ENCODE measurements at places on chromosomes 13 and 19.
A peak's percentile ranks its signal among the peaks of the same experiment; 100 is the strongest.

DNA sequence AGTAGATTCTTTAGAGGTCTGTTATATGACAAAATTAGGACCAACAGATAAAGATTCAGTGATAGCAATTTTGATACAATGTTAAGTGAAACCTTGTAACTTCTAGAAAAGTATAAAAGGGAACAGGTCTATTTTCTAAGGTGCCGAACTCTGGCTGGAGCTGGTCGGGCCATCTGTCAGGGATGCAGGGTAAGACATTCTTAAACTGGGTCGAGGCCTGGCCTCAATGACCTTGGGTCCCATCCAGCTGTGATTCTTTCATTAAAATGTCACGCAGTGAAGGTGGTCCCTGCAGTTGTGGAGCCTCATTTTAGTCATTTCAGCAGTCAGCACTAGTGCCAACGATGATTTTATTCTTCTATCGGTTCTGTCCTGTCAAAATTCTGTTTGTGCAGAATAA is 271.9 kb upstream of the SPRY2 start:
- no peak overlapping the region for H3K27ac ChIP-seq
- no peak for DNase-seq
- no peaks in the 10 kb centered on the region for H3K4me1 ChIP-seq
- no peaks in the 10 kb centered on the region for H3K27me3 ChIP-seq
- no peaks in the 10 kb centered on the region for H3K36me3 ChIP-seq

DNA sequence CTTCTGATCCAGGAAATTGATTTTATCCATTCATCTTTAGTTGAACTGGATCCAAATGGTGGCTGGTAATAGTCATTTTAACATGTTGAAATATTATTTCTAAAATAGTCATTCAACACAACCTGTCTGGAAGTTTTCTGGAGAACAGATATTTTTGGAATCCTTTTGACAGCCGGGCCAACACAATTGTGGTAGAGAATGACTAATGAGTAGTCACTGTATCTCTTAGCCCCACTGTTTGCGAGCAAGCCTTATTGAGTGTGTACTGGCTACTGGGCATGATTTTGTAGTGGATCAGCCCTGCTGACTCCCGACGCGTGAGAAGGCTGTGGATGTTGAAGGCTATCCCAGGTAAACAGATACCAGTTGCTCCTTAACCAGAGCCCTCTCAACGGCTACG is 383.4 kb downstream of the ZNF536 start:
- no peaks in the 10 kb centered on the region for H3K4me1 ChIP-seq
- no peak overlapping the region for H3K27ac ChIP-seq
- no peak overlapping the region for H3K4me3 ChIP-seq
- no peaks in the 10 kb centered on the region for H3K27me3 ChIP-seq
- no peaks in the 10 kb centered on the region for H3K36me3 ChIP-seq

GRCh38 chr13:99339736-99340397 is 32.7 kb upstream of the GPR183 start:
- H3K4me3 ChIP-seq = no peak overlapping the region
- no peak for DNase-seq
- no peak overlapping the region for H3K27ac ChIP-seq
- H3K4me1 ChIP-seq = no peaks in the 10 kb centered on the region
- peaks cover 16% of the 10 kb centered on the region for H3K36me3 ChIP-seq

GRCh38 chr19:1875646-1876495 is 9.4 kb downstream of the ABHD17A start:
- H3K36me3 ChIP-seq = peaks cover 33% of the 10 kb centered on the region
- peak; percentile 93 for DNase-seq
- H3K4me3 ChIP-seq = peak overlapping the region; percentile 95
- H3K27ac ChIP-seq = peak overlapping the region; percentile 42

- H3K27me3 ChIP-seq = peaks cover 21% of the 10 kb centered on the region
- no peak overlapping the region for H3K4me3 ChIP-seq
- H3K27ac ChIP-seq = no peak overlapping the region
- H3K36me3 ChIP-seq = peaks cover 11% of the 10 kb centered on the region
- no peak for DNase-seq
- H3K4me1 ChIP-seq = peaks cover 10% of the 10 kb centered on the region
Measured at GRCh38 chr19:11485245-11485837, 4.5 kb upstream of the ELAVL3 start.

GRCh38 chr19:31013384-31014020 is 335.7 kb downstream of the TSHZ3 start:
- H3K4me3 ChIP-seq = no peak overlapping the region
- H3K4me1 ChIP-seq = no peaks in the 10 kb centered on the region
- H3K27me3 ChIP-seq = no peaks in the 10 kb centered on the region
- DNase-seq = no peak
- H3K36me3 ChIP-seq = no peaks in the 10 kb centered on the region
- H3K27ac ChIP-seq = no peak overlapping the region

- no peak overlapping the region for H3K4me3 ChIP-seq
- no peak overlapping the region for H3K27ac ChIP-seq
- DNase-seq = no peak
- H3K27me3 ChIP-seq = no peaks in the 10 kb centered on the region
- H3K36me3 ChIP-seq = no peaks in the 10 kb centered on the region
- H3K4me1 ChIP-seq = no peaks in the 10 kb centered on the region
Measured at GRCh38 chr19:5880604-5881078, 10.3 kb upstream of the FUT5 start.

DNA sequence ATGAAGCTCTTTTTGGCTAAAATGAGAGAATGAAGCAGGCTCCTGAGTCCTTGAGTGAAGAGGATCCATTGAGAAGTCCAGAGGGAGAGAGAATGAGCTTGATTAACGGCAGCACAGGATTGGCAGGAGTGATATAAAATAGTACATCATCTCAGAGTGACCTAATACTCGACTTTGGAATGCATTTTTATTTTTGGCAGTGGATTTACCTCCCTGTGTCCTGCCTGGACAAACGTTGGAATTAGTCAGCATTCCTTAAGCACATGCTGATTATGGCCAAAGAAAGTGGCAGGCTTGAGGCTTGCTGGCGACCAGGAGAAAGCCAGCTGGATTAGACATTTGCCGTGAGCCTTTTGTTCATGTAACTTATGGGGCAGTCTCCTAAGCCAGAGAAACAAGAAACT is 22.9 kb downstream of the LRCH1 start:
- H3K36me3 ChIP-seq = no peaks in the 10 kb centered on the region
- no peaks in the 10 kb centered on the region for H3K27me3 ChIP-seq
- H3K27ac ChIP-seq = no peak overlapping the region
- peaks cover 5% of the 10 kb centered on the region for H3K4me1 ChIP-seq

GRCh38 chr13:107834717-107835116 is 380.6 kb downstream of the LIG4 start:
- H3K27me3 ChIP-seq = no peaks in the 10 kb centered on the region
- no peak overlapping the region for H3K4me3 ChIP-seq
- no peaks in the 10 kb centered on the region for H3K4me1 ChIP-seq
- no peak overlapping the region for H3K27ac ChIP-seq

DNA sequence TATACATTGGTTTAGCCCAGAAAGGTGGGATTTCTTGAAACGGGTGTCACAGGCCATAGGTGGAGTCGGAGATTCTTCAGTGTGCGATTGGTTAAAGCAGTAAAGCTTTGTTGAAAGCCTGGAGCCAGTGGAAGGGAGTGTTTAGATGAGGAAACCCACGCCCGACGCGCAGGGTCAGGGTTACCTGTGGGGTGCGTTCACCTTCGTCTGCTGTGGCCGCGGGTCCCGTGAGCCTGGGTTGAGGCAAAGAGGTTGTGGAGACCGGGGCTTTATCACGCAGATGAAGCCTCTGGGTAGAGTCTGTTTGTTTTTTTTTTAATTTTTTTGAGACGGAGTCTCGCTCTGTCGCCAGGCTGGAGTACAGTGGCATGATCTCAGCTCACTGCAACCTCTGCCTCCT is 30.4 kb downstream of the ATP11A start:
- peak overlapping the region; percentile 56 for H3K27ac ChIP-seq
- H3K4me3 ChIP-seq = no peak overlapping the region
- H3K4me1 ChIP-seq = peaks cover 33% of the 10 kb centered on the region
- H3K36me3 ChIP-seq = no peaks in the 10 kb centered on the region
- no peak for DNase-seq

- H3K27me3 ChIP-seq = no peaks in the 10 kb centered on the region
- no peaks in the 10 kb centered on the region for H3K36me3 ChIP-seq
- no peak overlapping the region for H3K4me3 ChIP-seq
- H3K27ac ChIP-seq = no peak overlapping the region
- H3K4me1 ChIP-seq = no peaks in the 10 kb centered on the region
Measured at GRCh38 chr19:19740755-19741154, 7.8 kb upstream of the ZNF14 start.

- H3K4me3 ChIP-seq = no peak overlapping the region
- no peak overlapping the region for H3K27ac ChIP-seq
- H3K27me3 ChIP-seq = no peaks in the 10 kb centered on the region
- no peaks in the 10 kb centered on the region for H3K4me1 ChIP-seq
- no peaks in the 10 kb centered on the region for H3K36me3 ChIP-seq
Measured at GRCh38 chr13:43245374-43245964, 222.1 kb downstream of the DNAJC15 start.

DNA sequence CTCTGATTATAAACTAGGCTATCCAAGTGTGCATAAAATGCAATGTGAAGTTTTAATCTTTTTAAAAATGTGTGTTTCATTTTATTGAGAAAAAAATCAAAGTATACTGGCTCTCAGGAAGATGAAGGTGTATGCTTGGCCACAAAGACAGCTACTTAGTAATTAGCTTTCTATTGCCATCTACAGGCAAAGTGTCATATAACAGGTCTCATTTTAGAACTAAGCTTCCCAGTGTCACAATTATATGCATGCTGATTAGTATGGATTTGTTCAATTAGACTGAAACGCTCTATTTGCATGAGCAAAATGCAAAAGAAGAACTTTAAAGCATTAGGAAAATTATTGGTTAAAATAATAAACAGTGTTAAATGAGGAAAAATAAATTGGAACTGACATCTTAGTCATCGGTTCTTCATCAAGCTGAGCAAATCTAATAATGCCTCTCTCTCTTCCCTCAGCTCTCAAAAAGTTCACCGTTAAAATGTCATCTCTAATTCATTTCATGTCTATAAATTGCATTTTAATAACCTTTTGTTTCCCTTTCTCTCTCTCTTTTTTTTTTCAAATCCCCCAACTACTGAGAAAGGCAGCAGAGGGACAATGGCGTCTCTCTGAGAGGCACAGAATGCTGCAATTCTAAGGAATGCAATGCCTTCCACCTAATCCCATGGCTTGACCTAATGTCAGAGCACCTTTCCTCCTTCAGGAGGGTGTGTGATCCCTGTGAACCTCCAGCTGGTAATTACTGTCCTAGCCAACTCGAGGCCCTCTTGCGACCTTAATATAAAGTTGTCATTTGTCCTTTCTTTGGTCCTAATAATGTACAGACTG is 313.1 kb upstream of the MAB21L1 start:
- H3K27ac ChIP-seq = no peak overlapping the region
- H3K36me3 ChIP-seq = no peaks in the 10 kb centered on the region
- DNase-seq = no peak
- H3K27me3 ChIP-seq = no peaks in the 10 kb centered on the region

DNA sequence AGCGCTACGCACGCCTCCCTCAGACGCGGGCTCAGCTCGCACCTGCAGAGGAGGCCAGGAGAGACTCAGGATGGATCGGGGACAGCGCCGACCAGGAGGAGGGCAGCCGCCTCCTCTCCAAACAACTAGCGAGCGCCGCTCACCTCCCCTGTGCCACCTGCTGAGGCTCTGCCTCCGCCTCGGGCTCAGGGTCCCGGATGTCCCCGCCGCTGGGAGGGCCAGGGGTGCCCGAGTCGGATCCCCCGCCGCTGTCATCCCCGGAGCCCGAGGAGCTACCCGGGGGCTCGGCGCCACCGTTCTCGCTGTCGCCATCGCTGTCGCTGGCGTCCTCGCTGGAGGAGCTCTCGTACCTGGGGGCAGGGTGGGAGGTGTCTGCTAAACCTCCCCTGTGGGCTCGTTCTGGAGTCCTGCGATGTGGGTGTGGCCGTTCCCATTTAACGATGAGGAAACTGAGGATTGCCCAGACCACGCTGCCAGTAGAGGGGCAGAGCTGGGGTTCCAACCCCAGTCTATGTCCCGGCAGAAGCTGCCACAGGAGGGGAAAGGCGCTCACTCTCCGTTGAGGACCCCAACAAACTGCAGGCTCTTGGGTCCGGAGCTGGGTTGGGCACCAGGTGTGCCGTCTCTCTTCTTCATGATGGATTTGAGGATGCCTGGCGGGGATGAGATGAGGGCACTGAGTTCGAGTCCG is 9.2 kb downstream of the KANK3 start:
- H3K27me3 ChIP-seq = peaks cover 33% of the 10 kb centered on the region
- no peak overlapping the region for H3K4me3 ChIP-seq
- no peaks in the 10 kb centered on the region for H3K36me3 ChIP-seq

GRCh38 chr19:6108721-6109633 is 1.3 kb downstream of the RFX2 start:
- DNase-seq = peak; percentile 67
- H3K36me3 ChIP-seq = no peaks in the 10 kb centered on the region
- H3K27ac ChIP-seq = no peak overlapping the region

GRCh38 chr19:58007285-58007684 is 4.7 kb upstream of the ZNF606 start:
- H3K4me1 ChIP-seq = peaks cover 12% of the 10 kb centered on the region
- H3K27me3 ChIP-seq = no peaks in the 10 kb centered on the region
- no peak overlapping the region for H3K27ac ChIP-seq
- DNase-seq = peak; percentile 27

DNA sequence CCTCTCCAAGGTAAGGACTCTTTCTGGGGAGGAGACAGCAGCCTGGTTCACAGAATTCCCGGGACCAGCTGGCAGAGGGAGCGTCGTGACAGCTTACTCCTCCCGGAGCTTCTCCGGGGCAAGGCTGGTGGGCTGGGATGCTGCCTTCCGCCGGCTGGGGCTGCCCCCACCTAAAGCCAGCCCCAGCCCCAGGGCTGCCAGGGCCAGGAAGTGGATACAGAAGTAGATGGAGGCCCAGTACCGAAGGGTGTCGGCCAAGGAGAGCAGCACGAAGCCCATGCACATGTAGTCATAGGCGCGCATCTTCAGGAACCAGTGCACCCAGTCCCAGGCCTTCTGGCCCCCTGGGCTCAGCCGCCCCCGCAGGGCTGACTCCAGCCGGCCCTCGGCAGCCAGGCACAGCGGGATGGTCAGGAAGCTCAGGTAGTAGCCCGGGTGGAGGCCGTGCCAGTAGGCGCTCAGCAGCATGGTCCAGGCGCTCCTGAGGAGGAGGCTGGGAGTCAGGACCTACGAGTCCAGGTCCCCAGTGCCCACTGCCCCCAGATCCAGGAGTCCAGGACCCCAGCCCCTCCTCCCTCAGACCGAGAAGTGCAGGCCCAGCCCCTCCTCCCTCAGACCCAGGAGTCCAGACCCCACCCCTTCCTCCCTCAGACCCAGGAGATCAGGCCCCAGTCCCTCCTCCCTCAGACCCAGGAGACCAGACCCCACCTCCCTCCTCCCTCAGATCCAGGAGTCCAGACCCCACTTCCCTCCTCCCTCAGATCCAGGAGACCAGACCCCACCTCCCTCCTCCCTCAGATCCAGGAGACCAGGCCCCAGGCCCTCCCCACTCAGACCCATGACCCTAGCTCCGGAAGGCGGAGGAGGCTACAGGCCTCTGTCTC is 1.2 kb upstream of the TMC4 start:
- no peak overlapping the region for H3K4me3 ChIP-seq
- no peak for DNase-seq
- H3K27me3 ChIP-seq = no peaks in the 10 kb centered on the region
- H3K27ac ChIP-seq = no peak overlapping the region
- peaks cover 26% of the 10 kb centered on the region for H3K36me3 ChIP-seq

- no peak for DNase-seq
- no peaks in the 10 kb centered on the region for H3K27me3 ChIP-seq
- H3K36me3 ChIP-seq = no peaks in the 10 kb centered on the region
- H3K4me3 ChIP-seq = no peak overlapping the region
- H3K27ac ChIP-seq = no peak overlapping the region
- peaks cover 2% of the 10 kb centered on the region for H3K4me1 ChIP-seq
Measured at GRCh38 chr13:113096745-113097305, 8.8 kb upstream of the F7 start.

GRCh38 chr19:5036698-5037563 is 68.0 kb downstream of the KDM4B start:
- H3K4me1 ChIP-seq = no peaks in the 10 kb centered on the region
- peaks cover 85% of the 10 kb centered on the region for H3K36me3 ChIP-seq
- DNase-seq = peak; percentile 64
- H3K4me3 ChIP-seq = no peak overlapping the region
- H3K27me3 ChIP-seq = no peaks in the 10 kb centered on the region

Data from trophoblast cell (in vitro differentiated cells and primary cell).